ENCODE measurements at places on chromosomes 6 and 20.
A peak's percentile ranks its signal among the peaks of the same experiment; 100 is the strongest.

GRCh38 chr6:13480631-13481501, 6.5 kb downstream of the GFOD1 start:
- DNase-seq = no peak

GRCh38 chr20:13174402-13174801, 46.7 kb upstream of the ISM1 start:
- DNase-seq = no peak

DNA sequence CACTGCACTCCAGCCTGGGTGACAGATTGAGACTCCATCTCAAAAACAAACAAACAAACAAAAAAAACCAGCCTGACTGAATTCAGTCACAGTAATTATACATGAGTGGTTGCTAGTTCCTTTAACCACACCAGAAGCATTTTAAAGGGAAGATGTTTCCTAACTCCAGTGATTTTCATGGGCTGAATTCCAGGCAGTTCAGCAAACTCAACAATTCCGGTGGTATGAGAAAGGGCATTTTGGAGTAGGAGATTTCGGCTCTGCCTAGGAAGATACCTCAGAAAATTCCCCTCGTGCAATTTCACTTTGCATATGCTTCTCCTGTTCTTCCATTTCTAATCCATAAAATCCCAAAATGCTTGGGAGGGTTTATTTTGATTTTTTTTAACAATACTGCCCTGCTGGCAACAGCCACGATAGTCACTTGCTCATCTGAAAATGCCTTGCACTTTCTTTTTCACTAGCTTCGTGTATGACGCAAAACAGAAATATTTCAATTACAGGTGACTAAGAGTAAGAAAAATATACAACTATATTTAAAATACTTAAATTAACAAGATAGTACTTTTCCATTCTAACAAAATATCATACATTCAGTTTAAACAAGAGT, 48.3 kb upstream of the IPCEF1 start:
- DNase-seq = no peak

DNA sequence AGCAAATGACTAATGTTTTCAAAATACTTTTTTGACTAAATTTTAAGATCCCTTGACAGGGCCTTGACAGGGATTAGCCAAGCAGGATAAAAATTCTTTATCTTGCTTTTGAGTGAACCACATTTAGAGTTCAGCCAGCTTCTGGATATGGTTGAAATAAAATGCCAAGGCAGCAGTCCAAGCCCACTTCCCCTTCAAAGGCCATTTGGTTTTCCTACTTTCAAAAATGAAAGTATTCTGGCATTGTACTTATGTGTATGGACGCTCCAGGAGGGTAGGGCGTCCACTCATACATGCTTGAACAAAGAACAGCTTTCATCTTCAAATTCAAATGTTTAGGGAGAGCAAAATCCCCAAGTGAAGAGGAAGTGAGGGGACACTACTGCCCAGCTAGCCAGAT, 82.3 kb upstream of the BCLAF1 start:
- no peak for DNase-seq

GRCh38 chr6:169556758-169557548, 144.9 kb downstream of the WDR27 start:
- no peak for DNase-seq

- no peak for DNase-seq
Measured at GRCh38 chr20:21289651-21290050, 13.5 kb upstream of the XRN2 start.

DNA sequence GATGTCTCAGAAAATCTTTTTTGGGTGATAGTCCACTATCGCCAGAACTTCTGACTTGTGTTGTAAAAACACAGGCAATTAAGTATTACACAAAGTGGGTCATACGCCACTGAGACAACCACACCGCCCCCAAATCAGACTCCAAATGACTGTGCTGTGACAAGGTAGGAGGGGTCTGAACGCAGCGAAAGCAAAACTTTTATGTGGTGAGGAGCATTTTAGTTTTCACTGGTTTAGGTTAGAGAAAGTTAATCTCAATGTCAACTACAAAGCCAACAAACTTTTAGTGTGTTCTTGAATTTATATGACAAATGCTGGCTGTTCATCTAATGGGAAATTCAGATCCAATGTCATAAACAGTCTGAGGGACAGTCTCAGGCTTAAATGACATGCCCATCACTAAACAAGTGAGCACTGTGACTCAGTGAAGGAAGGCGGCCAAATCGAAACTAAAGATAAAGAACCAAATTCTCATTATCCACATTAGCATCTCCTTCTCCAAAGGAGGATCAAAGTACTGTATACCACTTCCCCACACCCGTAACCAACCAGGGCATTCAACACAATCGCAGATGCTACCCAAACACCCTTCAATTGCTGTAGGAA, 186.7 kb downstream of the GJA10 start:
- no peak for DNase-seq

GRCh38 chr6:149026530-149026942, 279.7 kb downstream of the UST start:
- DNase-seq = no peak

DNA sequence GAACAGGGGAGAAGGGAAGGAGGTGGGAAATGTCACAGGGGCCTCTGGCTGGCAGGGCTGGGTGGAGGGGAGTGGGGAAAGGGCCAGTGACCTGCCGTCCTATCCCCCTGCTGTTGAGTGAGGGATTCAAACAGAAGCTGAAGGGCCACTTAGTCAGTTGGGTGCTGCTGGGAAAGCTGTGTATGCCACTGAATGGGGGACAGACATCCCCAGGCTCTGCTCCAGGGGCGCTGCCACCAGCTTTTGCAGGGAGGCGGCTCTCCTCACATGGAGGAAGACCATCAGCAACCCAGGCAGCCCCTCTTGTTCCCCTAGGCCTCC, 50.0 kb downstream of the MDGA1 start:
- no peak for DNase-seq

DNA sequence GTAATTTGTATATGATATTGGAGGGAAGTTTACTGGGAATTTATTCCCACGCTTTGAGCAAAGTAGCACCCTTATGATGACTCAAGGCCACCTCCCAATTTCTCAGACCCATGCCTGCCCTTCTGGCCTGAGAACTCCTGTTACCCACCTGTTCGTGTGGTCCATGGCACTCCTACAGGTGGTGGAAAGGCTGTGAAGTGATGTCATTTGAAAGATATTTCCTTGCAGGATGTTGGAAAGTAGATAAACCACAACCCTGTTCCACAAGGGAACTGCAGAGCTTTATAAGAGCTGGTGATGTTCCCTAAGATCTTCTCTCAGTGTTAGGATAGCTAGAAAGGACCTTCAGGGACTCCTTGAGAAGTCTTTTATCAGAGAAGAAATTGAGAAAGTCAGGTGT, 70.5 kb downstream of the ADGRG6 start:
- DNase-seq = no peak

DNA sequence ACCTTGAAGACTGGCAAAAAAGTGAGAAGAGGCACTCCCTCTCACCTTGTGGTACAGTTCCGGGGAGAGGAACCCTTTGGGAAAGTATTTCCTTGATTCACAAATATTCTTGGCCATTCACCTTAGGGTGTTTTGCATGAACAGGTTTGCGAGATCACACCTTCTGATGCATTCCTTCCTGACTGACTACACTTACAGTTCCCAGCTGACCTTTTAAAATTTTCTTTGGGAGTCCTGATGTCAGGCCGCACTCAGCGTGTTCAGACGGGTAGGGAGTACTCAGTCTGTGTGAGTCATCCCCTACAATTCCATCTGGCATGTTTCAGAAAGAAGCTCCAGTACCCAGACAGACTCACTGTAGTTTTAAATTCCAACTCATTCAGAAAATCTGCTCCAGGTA, 1.7 kb downstream of the ADGRF4 start:
- no peak for DNase-seq

DNA sequence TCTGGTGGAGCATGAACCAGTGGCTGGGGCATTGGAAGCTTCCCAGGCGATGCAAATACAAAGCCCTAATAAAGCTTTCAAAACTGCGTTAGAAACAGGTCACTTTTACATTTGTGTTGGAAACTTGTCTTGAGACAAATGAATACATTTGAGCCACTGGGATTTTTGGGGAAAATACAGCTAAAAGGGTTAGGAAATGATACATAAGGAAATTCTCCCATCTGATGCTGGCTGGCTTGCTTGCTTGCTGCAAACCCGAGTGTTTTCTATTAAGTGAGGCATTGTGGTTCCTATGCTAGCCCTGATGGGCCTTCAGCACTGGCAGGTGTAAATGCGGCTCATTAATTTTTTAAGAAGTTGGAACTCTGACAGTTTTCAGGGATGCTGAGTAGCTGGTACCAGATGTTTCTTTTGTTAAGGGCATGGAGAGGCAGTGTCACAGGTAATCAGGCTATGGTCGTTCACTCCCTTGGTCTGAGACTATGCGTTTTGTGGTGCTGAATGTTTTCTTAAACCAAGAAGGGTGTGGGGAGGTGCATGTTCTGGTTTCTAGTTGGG, 35.2 kb downstream of the RREB1 start:
- DNase-seq = no peak

DNA sequence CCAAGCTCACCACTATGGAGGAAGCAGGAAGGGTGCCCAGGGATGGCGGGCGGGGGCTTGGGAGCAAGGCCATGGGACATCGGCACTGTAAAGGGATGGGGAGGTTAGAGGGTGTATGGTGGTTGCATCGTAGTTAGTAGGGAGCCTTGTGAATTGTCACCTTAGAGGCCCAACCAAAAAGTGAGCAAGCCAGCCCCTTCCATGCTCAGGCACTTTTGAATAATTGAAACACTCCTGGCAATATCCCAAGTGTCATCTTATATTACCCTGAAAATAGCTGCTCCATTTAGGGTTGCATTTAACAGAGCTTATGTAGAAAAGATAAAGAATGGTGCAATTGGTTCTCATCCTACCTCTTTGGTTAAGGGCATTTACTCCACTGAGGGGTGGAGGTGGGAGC, 169.2 kb downstream of the SAMD5 start:
- no peak for DNase-seq

DNA sequence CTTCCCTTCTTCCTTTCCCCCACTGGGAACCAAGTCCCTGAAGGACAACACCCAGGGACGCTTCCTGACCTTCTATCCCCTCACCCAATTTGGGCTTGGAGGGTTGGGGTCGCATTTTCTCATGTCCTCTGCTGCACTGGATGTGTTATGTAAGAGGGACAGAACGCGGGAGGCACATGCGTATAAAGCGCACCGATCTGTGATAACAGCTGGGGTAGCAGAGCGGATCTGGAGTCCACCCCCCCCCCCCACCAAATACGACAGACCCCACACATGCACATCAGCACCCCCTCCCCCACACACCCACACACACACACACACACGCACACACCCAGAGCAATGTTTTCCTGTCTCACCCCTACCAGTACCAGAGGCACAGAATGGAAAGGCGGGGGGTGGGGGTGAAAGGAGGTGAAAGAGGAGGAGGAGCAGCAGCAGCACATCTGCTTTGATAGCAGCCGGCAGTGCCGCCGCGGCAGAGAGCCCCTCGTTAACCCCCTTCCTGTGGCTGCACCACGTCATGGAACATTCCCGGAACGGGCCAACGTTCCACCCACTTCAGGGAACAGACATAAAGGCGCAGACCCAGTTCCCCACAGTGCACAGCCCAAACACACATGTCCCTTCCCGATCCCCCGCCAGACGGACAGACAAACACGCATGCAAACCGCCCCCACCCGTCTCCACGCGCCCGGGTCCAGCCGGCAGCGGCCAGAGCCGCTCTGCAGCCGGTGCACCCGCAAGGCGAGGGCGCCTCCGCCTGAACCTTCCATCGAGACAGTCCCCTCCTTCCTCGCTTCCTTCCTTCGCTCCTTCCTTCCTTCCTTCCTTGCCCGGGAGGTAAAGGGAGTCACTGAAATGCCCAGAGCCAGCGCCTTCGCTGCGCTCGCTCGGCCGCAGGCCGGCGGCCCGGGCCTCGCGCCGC, 590 bp downstream of the HIVEP2 start:
- peak; percentile 67 for DNase-seq

DNA sequence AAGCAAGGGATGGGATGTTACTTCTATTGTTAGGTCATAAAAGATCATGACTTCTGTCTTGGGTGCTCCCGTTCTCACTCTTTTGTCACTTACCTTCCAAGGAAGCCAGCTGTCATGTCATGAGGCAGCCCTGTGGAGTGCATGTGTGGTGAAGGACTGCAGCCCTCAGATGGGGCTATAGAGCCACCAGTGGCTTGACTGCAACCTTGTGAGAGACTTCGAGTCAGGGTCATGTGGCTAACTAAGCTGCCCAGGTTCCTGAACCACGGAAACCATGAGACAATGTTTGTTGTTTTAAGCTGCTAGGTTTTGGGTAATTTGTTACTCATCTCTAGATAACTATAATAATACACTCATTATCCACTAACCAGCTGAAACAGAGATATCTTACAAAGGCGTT, 477.1 kb downstream of the BTBD3 start:
- DNase-seq = no peak

- no peak for DNase-seq
Measured at GRCh38 chr6:28809947-28810658, 113.7 kb downstream of the TRIM27 start.

GRCh38 chr20:58393299-58393698, 4.3 kb downstream of the VAPB start:
- DNase-seq = no peak

GRCh38 chr6:161111261-161111660, 119.7 kb downstream of the MAP3K4 start:
- no peak for DNase-seq

DNA sequence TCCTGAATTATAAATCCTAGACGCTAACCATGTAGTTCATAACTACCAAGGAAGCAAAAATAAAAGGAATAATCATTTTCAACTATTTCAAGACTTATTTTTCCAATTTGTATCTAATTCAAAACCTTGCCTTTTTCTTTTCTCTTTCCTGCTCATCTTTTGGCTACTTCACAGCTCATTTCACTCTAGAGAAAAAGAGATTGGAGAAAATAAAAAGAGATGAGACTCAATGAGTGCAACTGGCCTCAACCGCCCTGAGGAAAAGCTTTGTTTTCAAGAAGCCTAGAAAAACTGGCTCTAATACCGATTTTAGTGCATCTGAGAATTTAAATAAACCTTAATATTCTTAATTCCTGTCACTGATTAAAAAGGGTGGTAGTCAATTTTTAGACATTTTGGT, 36.4 kb downstream of the IPCEF1 start:
- no peak for DNase-seq

GRCh38 chr20:36777167-36777566, 3.6 kb upstream of the DSN1 start:
- DNase-seq = no peak

DNA sequence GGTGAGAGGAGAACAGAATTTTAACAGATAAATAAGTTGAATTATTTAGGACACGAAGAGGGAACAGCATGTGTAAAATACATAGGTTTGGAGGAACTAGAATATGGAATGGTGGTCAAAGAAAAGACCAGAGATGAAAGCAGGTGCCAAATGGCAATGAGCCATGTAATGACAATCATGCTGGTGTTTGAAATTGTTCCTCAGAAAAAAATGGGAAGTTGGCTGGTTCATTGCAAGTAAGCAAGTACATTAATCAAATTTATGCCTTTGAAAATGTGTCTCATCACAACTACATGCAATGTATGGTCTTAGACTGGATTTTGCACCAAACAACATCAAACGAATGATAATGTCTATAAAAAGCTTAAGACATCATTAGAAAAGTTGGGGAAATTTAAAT, 83.3 kb downstream of the SPTLC3 start:
- DNase-seq = no peak

GRCh38 chr6:81785377-81785776, 32.9 kb upstream of the TENT5A start:
- DNase-seq = no peak

Data from nucleus accumbens (tissue), 56 donors.